ENCODE measurements at places on chromosomes 4 and X.

- DNase-seq, result no peak
Measured at GRCh38 chrX:148314876-148315275, 185.5 kb upstream of the AFF2 start.

- no peak for DNase-seq
Measured at GRCh38 chr4:136371231-136371630, 1161.1 kb downstream of the PCDH18 start.

- no peak for DNase-seq
Measured at GRCh38 chr4:62159306-62159705, 959.2 kb downstream of the ADGRL3 start.

- DNase-seq, result no peak
Measured at GRCh38 chr4:84944947-84945346, 21.5 kb downstream of the WDFY3 start.

DNA sequence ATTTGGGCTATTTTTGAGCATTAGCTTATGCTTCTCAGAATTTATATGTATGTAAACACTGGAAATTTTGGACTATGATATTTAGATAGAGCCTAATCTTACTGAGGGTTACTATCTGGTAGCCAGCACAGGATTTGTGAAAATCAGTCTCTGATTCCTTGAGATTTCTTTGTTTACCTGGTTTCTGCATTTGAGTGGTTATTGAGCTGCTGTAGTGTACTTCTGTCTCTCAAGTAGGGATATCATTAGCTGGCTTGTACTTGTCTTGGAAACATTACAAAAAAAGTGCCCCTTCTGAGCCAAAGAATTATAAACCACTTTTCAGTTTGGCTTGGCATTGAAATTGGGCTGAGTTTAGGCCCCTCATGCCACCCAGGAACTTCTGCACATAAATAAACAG is 49.7 kb downstream of the TLL1 start:
- DNase-seq, result no peak

GRCh38 chr4:180304321-180304720 is 1938.9 kb upstream of the TENM3 start:
- DNase-seq, result no peak

- peak; percentile 60 for DNase-seq
Measured at GRCh38 chr4:144355811-144356757, 215.6 kb upstream of the GYPA start.

GRCh38 chrX:119337201-119337600 is 61.9 kb upstream of the SLC25A43 start:
- DNase-seq, result no peak

DNA sequence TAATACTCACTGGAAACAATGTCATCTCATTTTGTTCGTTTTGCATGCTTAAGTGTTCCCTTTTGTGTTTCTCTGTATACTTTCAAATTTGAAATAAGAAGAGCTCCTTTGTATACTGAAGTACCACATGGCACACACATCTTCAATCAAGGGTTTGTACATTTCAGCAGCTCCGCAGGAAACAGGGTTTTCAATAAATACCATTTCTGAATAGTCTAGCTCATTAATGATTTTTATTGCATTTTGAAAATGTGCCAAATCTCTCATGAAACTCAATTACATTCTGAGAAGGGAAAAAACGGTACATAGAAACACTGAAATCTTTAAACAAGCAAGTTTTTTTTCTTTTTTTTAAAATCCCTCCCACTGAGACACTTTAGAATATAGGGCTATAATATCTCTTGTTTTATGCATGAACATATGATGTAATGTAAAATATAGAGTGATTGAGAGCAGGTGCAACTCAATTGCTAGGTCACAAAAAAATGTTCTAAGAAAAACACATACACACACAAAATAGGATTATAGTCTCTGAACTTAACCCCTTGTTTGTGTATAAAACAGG is 914.2 kb upstream of the PCDH7 start:
- no peak for DNase-seq

Measured in T-helper 2 cell (primary cell).